Brain (organoid and tissue), 16 donors: ENCODE measurements at places on chromosomes 6 and 20.
A peak's percentile ranks its signal among the peaks of the same experiment; 100 is the strongest.

- no peak for DNase-seq
Measured at GRCh38 chr20:50676858-50677257, 14.5 kb downstream of the RIPOR3 start.

DNA sequence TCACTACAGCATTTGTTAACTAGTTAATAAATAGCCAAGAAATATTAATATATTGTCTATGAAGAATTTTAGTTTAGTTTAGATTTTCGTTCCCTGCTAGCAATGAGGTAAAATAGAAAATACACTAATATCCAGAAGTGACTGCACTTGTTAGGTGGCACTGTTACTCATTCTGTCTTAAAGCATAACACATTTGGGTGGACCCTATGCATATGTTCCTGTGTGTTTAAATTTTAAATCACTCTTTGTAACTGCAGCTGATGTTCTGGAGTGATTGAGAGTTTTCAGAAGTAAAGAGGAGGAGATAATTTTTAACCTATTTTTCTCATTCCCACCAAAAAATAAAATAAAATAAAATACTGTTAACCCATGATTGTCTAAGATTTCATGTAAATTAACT, 73.9 kb upstream of the SOX4 start:
- DNase-seq = peak; percentile 60

GRCh38 chr6:125944434-125944816, 12.1 kb upstream of the HINT3 start:
- no peak for DNase-seq

- no peak for DNase-seq
Measured at GRCh38 chr6:389622-390021, 1.9 kb upstream of the IRF4 start.

DNA sequence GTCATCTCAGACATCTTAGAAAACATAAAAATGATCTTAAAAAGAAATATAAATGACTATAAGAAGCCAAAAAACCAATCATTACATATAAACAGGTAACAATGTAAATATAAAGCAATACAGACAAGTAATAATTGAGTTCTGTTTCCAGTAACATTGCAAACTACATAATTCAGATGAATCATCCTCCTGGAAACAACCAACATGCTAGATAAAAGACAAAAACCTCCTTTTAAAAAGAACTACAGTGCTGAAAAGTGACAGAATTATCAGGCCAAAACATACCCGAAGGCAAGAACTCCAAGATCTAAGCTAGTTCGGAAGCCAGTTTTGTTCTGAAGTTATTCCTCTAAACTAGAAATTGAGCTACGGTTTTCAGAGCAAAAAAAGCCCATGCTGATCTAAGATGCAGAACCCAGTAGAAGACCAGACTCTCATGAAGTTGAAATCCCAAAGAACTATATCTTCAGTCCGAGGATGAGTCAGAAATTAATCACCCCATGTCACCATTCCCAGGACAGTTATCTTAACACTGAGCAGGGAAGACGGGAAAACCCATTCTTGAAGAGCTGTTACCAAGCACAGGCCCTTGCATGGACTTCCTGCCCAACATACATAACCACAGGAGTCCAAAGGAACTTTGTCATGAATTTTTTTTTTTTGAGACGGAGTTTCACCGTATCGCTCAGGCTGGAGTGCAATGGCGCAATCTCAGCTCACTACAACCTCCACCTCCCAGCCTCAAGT, 9.8 kb downstream of the PGM3 start:
- DNase-seq = no peak

- DNase-seq = no peak
Measured at GRCh38 chr20:60803335-60804055, 448.6 kb upstream of the CDH4 start.

GRCh38 chr6:139422105-139423036, 47.9 kb upstream of the CITED2 start:
- DNase-seq = no peak

DNA sequence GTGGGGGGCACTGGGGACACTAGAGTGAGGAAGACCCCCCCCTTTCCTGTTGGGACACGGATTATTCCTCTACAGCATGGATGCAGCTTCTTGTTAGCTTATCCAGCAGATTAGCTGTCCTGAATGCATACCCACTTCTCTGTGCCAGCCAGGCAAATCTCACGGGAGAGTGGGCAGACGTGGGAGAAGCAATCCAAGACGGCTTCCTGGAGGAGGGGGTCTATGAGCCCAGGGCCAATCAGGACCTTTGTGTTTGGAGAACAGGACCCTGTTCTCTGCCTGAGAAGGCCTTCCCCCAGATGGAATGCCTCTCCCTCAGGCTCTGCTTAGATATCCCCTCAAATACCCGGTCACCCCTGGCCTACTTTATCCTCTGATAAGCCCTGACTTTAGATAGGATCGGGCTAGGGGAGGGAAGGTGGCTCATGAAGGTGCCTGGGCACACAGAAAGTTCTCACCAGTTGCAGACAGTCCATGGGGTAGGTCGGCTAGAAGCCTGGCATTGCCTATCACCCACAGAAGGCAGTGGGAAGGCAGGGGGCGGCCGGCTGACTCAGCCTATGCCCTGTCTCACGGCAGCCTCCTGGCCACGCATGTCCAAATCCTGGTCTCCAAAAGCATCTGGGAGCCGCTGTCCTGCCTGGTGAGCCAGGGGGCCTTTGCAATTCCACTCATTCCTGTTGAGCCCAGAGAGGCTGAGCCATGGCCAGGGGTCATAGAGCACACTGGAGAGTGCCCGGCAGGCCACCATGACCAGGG, 34.7 kb downstream of the SUN5 start:
- DNase-seq = no peak

DNA sequence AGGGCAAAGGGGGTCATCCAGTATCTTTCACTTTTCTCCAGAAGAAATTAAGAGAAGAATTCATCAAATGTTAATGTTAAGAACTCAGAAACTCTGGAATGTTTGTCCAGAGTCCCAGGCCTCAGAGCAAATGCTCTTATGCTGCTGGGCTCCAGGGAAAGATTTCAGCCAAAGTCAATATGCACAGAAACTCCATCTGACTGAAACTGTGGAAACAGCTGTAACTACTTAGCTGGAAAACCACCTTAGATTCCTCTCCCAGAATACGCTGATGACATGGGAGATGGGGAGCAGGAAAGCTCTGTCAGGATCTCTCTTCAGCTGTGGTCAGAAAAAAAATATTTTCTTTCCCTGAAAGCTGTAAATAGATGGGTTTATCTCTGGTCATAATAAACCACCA, 559.6 kb downstream of the RFPL4B start:
- DNase-seq = peak; percentile 14

- DNase-seq = no peak
Measured at GRCh38 chr20:62716198-62716940, 7.7 kb downstream of the NTSR1 start.

DNA sequence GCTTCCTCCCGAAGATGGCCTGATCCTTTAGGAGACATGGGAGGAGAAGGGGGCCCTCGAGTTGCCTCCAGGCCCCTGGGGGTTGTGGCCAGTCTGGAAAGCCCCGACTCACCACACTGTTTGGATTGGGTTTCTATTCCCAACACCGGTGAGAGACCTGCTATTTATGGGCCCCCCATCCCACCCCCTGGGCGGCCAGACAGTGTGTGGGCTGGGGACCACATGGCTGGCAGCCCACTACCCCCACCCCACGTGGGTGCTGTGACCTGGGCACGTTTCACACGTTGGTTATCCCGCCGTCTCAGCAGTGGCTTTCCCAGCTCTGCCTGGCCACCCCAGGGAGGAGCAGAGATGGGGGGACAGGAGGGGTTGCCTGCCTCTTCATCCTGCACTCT, 116.1 kb downstream of the VEGFA start:
- no peak for DNase-seq

GRCh38 chr20:58776109-58776508, 74.6 kb downstream of the GNAS-AS1 start:
- DNase-seq = no peak

DNA sequence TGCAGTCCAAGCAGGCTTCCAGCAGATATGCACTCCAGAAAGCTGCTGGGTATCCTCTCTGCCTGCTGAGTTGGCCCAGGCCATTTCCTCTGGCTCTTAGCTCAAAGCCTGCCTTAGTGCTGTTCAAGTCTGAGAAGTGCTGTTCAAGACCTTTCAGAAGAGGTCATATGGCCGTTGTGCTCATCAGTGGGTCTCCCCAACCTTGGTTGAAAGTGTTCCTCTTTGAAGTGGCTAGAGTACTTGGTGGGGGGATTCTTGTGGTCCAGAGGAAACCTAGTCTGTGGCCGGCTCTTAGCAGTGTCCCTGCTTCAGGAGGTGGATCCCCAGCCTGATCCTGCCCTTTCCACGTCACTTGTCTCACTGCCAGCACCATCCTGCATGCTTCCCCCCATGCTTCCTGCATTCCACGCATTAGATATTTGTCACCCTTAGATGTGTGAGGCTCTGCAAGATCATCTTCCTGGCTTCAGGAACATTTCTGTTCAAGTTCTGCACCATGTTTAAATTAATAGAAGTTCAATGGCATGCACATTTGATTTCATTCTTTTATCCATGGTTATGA, 105.0 kb downstream of the FIG4 start:
- DNase-seq = no peak

DNA sequence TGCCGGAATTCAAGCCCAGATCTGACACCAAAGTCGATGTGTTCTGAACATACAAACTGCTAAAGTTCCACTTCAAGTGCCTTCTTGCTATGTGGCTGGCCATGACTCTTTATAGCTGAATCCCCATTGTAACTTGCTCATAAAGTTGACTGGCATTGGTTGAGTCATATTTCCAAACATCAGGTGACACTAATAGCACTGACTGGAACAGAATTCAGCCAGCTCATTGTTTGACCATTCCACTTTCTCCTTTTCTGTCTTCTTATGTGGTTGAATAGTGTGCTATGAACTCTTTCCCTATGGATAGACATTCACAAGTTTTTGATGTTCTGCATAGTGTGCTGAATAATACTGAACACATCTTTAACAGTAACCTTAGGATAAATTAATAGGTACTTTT, 266.2 kb upstream of the ZFP64 start:
- DNase-seq = no peak

GRCh38 chr6:132023490-132023889, 72.3 kb upstream of the CCN2 start:
- no peak for DNase-seq

DNA sequence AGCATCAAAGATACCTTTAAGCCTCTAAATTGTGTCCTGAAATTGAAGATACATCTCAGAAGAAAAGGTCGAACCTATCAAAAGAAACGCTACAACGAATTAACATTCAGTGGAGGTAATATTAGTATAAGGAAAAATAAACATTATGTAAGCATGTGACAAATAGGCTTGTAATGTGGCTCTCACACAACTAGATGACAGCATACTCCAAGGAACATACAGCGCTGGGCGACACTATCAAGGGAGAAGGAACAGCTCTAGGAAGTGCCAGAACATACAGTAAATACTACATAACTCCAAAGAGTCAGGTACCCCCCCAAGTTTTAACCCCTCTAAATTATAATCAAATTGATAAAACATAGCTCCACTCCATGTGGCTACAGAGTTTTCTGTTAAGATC, 103.5 kb downstream of the LAMP5 start:
- DNase-seq = peak; percentile 75

DNA sequence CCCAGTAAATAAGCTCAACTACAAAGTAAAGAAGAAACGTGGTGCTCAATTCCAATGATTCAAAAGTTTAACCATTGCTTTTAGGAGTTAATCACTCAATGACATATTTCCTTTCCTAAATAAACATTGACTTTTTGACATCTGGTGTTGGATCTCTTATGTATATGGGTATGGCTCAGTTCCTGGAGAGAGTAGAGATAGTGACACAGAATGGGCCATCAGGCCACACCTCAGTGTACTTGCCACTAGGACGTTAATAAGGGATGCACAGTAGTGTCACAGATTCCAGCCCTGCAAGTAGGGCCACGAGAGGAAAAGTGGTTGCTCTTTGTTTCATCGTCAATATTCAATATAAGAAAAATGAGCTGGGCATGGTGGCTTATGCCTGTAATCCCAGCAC, 48.9 kb upstream of the TXNDC5 start:
- DNase-seq = no peak

- DNase-seq = no peak
Measured at GRCh38 chr6:3314176-3314575, 55.4 kb downstream of the PSMG4 start.

GRCh38 chr6:148516617-148517016, 174.0 kb downstream of the SASH1 start:
- no peak for DNase-seq

- DNase-seq = peak; percentile 26
Measured at GRCh38 chr6:133184798-133185372, 56.3 kb upstream of the EYA4 start.

DNA sequence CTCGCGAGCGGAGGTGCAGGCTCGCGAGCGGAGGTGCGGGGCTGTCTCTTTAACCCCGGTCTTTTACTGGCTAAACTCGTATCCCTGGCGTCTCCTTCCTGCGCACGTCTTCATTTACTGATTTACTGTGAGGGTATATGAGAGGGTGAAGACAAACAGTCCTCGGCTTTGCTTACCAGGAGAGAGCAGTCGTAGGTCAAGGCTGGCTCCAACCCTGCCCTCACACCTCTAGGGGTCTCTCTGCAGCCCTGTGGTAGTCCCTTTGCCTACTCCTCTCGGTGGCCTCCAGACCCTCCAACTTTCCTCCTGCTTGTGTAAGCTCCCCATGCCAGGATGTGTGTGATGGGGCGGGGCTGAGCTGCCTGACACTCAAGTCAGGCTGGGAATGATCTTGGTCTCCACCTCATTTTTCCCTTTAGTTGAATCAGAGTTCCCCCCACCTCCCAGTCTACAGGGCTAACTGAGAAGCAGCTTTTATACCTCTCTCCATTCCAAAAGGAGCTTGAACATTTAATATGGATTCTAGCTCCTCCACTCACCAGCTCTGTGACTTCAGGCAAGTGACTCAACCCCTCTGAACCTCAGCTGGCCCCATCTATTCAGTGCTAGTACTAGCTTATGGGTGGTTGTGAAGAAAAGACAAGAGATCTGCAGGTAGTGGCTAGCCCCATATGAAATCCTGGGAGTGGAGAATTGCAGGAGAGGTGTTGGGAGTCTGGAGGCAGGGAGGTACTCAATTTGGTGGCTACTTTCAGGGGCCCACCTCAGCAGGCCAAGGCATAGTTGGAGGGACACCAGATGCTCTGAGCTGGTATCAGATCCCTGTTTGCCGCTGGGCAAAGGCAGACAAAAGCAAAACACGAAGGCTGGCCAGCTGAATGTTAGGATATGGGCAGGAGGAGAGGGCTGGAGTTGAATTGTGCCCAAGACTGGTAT, 902 bp downstream of the SLC29A1 start:
- no peak for DNase-seq

GRCh38 chr6:36724514-36725390, 27.1 kb downstream of the RAB44 start:
- peak; percentile 54 for DNase-seq

GRCh38 chr6:19121521-19121920, 715.6 kb upstream of the ID4 start:
- DNase-seq = no peak

DNA sequence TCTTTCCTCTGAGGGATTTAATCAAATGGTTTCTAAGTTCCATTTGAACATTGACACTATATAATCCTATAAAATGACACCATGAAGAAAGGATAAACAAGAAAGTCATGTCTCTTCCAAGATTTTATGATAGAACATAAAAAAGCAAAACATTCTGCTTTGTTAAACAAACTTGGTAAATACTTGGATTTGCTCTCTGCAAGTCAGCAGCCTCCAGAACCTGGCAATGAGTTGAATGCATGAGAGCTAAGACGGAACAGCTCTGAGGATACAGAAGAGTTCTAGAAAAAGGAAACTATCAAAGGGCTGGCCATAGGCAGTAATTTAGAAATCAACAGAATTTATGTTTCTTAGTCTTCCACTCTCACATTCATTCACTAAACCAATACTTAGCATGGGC, 656.0 kb upstream of the ID4 start:
- no peak for DNase-seq

- no peak for DNase-seq
Measured at GRCh38 chr6:75791881-75792280, 42.8 kb downstream of the MYO6 start.
